Naive thymus-derived CD4-positive, alpha-beta T cell (primary cell): ENCODE measurements at places on chromosomes 16 and 17. TPM values are rescaled to one million over a fixed set of nuclear protein-coding genes. Genes with fewer than 3 reads are reported as not detected.

GRCh38 chr17:8122924-8123694, 797 bp downstream of the HES7 start:
- peak overlapping the region; percentile 96 for H3K4me3 ChIP-seq
- H3K27me3 ChIP-seq, result peaks cover 3% of the 10 kb centered on the region
- H3K27ac ChIP-seq, result no peak overlapping the region
- DNase-seq, result peak; percentile 45

- no peak overlapping the region for H3K4me3 ChIP-seq
- H3K27me3 ChIP-seq, result no peaks in the 10 kb centered on the region
- no peak for DNase-seq
- no peaks in the 10 kb centered on the region for H3K4me1 ChIP-seq
- H3K36me3 ChIP-seq, result no peaks in the 10 kb centered on the region
- no peak overlapping the region for H3K27ac ChIP-seq
These were observed 340.3 kb upstream of the CDH5 start for GRCh38 chr16:66026211-66026610.

DNA sequence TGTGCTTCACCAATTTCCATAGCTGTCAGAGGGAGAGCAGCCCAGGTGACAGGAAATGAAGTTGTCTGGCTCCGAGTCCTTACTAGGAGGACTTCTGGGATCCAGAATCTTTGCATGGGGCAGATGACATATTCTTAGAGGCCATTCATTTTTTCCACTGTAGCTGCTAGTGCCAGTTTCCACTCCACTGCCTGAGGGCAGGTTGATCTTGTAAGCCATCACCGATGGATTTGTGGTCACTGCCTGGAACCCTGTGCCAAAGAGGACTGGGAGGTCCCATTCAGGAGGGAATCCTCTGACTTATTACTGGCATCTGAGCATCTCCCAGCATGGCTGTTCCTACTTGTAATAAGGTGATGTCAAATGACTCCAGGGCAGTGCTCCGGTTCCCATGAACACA, 144.1 kb upstream of the KCNJ18 start:
- no peaks in the 10 kb centered on the region for H3K4me1 ChIP-seq
- no peaks in the 10 kb centered on the region for H3K36me3 ChIP-seq
- no peaks in the 10 kb centered on the region for H3K27me3 ChIP-seq
- no peak overlapping the region for H3K27ac ChIP-seq
- no peak overlapping the region for H3K4me3 ChIP-seq

CDRT15L2 gene
- not detected for total RNA-seq

GRCh38 chr17:42751628-42752027, 6.8 kb upstream of the EZH1 start:
- H3K4me3 ChIP-seq, result no peak overlapping the region
- no peak overlapping the region for H3K27ac ChIP-seq
- peaks cover 3% of the 10 kb centered on the region for H3K27me3 ChIP-seq
- H3K4me1 ChIP-seq, result no peaks in the 10 kb centered on the region

TEX19 gene
- total RNA-seq, result not detected

LGALS9B gene
- total RNA-seq, result not detected

KRT9 gene
- not detected for total RNA-seq

GRCh38 chr17:45948498-45948880, 50.6 kb upstream of the STH start:
- H3K27me3 ChIP-seq, result no peaks in the 10 kb centered on the region
- no peak overlapping the region for H3K27ac ChIP-seq
- DNase-seq, result no peak
- H3K36me3 ChIP-seq, result no peaks in the 10 kb centered on the region
- H3K4me1 ChIP-seq, result no peaks in the 10 kb centered on the region

DNA sequence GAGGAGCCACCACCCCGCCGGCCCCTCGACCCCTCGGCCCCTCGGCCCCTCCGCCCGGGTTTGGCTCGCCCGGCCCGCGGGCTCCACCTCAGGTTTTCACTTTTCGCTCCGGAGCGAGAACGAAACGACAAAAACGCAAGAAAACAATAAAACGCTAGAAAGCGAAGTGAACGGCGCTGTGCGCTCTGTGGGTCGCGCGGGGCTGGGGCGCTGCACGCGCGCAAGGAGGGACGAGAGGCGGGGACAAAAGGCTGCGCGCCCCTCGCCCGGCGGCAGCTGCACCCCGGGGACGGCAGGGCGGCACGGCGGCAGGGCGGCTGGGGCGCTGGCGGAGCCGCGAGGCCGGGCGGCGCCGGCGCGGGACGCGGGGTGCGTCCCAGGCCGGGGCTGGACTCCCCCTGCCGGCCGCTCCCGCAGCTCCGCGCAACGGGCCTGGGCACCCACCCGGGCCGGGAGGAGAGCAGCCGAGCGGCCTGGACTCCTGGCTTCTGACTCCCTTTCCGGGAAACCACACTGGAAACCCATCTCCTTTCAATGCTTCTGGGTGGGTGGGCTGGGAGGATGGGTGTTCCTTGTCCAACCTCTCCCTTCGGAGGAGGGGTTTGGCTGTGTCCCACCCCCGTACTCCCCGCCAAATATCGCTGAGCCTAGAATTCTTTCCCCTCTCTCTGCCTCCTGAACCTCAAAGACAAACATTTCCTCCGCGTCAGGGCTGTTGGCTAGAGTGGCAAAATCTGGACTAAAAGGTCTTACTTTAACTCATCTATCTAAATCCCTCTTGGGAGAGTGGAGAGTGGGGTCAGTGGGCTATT, 9.9 kb downstream of the TBX2 start:
- H3K27me3 ChIP-seq, result no peaks in the 10 kb centered on the region
- no peaks in the 10 kb centered on the region for H3K36me3 ChIP-seq
- no peak overlapping the region for H3K27ac ChIP-seq
- H3K4me1 ChIP-seq, result peaks cover 11% of the 10 kb centered on the region

DNA sequence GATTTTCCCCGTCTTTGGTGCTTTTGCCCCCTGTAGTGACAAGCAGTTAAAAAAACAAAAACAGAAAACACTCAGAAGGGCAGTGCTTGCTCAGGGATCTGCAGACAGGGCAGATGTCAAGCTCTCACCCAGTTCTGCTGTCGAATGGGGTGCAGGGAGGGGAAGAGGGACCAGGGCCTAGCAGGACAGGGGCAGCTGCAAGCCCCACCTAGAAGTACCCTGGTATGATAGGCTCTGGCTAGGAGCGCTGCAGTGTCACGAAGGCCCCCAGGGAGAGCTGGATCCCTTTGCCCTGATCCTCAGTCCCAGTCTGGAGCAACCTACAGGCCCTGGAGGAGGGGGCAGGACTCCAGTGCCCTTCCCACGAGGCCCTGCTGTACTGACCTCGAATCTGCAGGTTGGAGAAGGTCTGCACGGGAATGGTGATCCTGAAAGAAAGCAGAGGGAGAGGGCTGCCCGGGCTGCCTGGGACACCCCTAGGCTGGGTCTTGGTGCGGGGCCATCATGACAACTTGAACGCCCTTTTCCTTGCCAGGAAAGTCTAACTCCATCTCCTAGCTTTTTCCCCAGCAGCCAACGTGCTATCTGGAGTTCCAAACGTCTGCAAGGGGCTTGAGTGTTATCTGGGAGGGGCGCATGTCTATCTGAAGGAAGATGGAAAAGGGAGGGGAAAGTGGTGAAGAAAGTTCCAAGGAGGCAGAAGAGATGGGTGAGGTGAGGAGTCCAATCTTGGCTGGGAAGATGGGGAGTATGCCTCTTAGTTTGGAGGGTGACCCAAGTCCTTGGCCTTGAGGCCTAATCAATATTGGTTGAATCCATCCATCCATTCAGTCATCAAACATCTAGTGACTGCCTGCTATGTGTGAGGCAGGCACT, 4.8 kb downstream of the GFAP start:
- no peak for DNase-seq
- H3K27me3 ChIP-seq, result no peaks in the 10 kb centered on the region
- H3K4me1 ChIP-seq, result no peaks in the 10 kb centered on the region
- H3K4me3 ChIP-seq, result no peak overlapping the region

DNA sequence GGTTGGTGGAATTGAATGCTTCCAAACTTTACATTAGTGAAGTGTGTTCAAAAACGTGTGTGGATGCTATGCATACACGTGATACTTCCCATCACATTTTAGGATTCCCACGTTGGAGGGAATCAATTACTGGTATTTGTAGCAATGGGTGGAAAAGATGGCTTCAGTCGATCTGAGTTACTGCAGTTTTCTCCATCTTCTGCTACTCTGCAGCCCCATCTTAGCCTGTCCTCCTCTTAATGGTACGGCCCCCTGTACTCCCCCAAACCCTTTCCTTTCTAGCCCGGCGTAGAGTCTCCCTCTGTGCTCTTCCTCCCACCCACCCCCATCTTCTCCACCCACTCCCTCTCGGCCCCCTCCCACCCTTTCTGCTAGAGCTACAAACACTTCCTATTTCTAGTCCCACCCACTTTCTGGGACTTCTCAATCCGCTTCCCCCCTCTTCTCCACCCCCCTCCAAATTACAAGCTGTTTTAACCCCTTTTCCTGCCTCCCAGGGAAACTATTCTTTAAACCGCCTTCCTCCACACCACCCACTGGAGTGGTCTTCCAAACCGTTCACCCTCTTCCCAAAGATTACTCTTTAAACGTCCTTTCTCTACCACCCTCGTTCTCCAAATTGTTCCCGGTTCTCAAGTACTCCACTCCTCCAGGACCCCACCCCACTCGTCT, 1.1 kb downstream of the CHTF8 start:
- peak overlapping the region; percentile 88 for H3K27ac ChIP-seq
- H3K36me3 ChIP-seq, result no peaks in the 10 kb centered on the region
- no peaks in the 10 kb centered on the region for H3K27me3 ChIP-seq
- peak overlapping the region; percentile 70 for H3K4me3 ChIP-seq
- peaks cover 26% of the 10 kb centered on the region for H3K4me1 ChIP-seq

DNA sequence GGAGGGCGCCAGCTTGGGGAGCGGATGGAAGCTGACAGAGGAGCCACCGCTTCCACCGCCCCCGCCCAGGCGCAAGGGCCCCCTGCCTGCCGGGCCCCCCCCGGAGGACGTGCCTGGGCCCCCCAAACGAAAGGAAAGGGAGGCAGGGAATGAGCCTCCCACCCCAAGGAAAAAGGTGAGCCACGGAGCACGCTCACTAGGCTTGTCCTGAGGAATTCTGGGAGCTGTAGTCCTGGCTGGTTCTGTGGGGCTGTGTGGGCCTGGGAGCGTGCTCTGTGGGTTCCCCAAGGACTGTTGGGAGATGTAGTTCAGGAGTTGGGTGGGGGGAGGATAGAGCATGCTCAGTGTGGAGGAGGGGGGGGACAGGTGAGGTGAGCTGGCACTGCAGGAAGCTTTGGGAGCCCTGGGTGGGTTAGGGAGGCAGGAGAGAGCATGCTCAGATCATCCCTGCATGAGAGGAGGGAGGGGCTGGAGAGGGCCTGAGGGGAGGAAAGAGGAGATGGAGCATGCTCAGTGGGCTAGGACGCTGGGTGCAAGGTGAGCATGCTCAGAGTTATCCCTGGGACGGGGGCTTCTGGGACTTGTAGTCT, 4.5 kb downstream of the FBXL19 start:
- DNase-seq, result no peak
- H3K4me1 ChIP-seq, result no peaks in the 10 kb centered on the region
- no peak overlapping the region for H3K4me3 ChIP-seq
- no peaks in the 10 kb centered on the region for H3K36me3 ChIP-seq
- no peaks in the 10 kb centered on the region for H3K27me3 ChIP-seq

DNA sequence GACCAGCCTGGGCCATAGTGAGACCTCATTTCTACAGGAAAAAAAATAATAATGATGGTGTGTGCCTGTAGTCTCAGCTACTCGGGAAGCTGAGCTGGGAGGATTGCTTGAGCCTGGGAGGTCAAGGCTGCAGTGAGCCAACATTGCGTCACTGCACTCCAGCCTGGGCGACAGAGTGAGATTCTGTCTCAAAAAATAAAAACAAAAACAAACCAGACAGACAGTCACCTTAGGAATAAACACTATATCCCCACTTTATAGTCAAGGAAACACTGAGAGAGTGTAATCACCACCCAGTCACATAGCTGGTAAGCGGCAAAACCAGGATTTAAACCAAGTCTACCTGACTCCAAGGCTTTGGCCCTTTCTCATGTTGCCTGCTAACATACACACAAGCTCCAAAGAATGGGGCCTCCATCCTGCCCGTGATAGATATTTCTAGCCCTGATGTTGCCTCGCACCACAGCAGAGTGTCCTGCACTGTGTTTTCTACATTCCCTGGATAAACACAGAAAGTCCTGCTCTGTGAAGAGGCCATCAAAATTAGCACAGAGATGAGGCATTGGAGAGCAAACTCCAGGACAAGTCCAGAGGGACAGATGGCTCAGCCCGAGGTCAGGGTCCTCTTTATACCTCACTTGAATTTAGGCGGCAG, 66.1 kb upstream of the SMURF2 start:
- H3K4me3 ChIP-seq, result no peak overlapping the region
- no peaks in the 10 kb centered on the region for H3K4me1 ChIP-seq
- no peak overlapping the region for H3K27ac ChIP-seq
- no peak for DNase-seq

ITGB4 gene
- 1.2 TPM for total RNA-seq

DNA sequence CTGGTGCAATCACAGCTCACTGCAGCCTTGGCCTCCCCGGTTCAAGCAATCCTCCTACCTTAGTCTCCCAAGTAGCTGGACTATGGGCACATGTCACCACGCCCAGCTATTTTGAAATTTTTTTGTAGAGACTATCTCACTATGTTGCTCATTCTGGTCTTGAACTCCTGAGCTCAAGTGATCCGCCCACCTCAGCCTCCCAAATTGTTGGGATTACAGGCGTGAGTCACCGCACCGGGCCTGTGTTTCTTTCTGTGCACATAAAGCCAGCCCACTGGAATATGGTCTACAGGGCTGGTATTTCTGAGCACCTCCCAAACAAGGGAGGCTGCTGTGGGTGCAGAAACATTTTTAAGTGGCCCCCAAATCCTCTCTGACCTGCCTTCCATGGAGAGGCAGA, 8.4 kb downstream of the TMEM95 start:
- H3K27ac ChIP-seq, result no peak overlapping the region
- H3K4me3 ChIP-seq, result no peak overlapping the region
- no peaks in the 10 kb centered on the region for H3K27me3 ChIP-seq
- no peaks in the 10 kb centered on the region for H3K36me3 ChIP-seq
- H3K4me1 ChIP-seq, result no peaks in the 10 kb centered on the region
